ENCODE measurements at places on chromosomes 2 and 18. TPM values are rescaled to one million over a fixed set of nuclear protein-coding genes. Genes with fewer than 3 reads are reported as not detected.

Gene SLC1A4
- total RNA-seq: 26.8 TPM

Gene SLC14A1
- not detected for total RNA-seq

DNA sequence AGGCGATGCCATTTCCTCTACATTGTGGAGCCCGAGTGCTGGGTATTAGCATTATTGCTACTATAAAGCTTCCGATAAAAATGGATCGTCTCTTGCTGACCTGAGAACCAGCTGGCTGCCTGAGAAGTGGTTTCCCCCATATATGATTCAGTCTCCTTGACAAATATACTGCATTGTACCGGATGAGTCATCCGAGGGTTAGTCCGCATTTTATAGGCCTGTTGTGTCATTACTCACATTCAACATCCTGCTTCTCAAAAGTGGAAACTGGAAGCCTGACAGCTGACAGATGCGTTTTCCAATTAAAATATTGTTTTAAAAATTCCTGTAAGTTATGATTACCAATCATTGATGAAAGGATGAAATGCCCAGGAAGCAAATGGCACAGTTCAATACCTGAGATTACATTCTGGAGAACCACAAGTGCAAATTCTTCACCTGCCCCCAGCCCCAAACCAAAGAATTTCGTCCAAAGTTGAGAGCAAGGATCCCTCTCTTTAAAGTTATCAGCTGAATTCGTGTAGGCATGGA is 65.7 kb downstream of the SPRED2 start:
- no peak for DNase-seq

- DNase-seq: no peak
Measured at GRCh38 chr2:176650104-176650837, 381.0 kb downstream of the MTX2 start.

- no peak for DNase-seq
Measured at GRCh38 chr2:66987733-66988132, 409.4 kb upstream of the ETAA1 start.

Gene CTAGE1
- total RNA-seq: not detected

Gene REEP1
- total RNA-seq: 12.3 TPM

DNA sequence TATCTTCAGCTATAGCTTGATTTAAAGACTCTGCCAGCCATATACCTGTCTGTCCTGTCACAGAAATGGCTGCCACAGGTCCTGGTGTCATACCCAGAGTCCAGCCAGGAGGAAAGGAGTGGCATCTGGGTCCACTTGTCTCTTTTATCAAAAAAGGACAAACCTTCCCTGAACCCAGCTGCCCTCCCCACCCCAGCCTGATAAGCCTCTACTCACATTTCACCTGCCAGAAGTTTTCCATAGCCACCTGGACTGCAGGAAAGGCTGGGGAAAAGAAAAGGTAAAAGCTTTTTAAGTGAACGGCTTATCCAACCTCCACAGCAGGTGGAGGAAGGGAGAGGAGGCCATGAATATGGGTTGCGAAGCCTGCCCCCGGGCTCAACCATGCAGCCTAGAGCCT is 32.8 kb downstream of the TMEM163 start:
- no peak for DNase-seq

DNA sequence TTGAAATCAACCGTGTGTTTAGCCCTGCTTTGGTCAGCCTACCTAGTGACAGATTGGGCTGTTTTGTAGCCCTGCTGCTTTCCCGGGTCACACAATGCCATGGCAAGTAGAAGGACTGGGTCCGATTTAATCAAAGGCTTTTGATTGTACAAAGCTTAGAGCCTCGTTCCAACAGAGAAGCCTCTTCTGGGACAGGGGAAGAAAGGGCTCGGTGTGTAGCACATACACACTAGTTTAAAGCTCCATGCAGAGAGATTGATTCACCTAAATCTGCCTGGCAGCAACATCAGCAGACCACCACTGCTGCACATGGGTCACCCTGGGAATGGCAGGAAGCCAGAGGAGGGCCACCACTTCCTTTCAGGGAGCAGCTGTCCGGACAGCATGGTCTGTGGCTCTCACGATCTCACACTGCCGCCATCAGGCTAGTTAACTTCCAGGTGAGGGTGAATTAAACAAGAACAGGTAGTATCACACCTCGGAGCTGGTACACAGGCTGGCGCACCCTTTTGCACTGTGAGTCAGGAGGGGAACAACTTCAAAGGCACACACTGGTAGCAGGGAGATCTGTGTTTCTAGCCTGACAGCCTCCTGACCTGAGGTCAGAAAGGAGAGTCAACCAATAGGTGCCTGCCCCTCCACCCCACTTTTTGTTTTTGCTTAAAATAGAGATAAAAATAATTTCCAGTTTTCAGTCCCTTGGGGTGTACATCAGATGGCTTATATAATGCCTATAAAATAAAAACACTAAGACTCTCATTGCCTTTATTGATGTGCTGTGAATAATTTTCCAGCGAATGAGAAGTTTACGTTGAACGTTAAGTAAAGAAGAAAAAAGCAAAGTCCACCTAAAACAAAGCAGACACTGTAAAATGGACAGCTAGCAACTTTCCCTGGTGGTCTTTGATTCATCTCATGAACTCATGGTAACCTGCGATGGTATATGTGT is 108.5 kb downstream of the CDCA7 start:
- DNase-seq: no peak

DNA sequence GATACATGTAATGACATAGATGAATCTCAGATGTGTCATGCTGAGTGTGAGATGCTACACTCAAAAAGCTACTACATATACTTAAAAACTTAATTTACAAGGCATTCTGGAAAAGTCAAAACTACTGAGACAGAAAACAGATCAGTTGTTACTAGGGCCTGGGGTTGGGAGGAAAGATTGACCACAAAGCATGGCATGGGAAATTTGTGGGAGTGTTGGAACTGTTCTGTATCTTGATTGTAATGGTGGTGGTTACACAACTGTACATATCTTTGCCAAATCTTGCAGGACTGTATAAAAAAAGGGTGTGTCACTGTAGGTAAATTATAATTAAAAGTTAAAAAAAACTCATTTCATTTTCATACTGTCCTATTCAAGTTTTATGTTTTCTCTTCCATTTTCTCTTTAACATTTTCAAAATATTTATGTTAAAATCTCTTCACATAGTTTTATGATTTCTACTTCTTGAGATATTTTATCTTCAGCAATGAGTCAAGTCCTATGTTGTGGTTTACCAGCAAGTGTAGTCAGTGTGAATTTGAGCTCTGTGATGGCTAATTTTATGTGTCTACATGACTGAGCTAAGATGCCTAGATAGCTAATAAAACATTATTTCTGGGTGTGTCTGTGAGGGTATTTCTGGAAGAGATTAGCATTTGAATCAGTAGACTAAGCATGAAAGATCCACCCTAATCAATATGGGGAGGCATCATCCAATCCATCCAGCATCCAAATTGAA is 58.6 kb upstream of the VRK2 start:
- no peak for DNase-seq

DNA sequence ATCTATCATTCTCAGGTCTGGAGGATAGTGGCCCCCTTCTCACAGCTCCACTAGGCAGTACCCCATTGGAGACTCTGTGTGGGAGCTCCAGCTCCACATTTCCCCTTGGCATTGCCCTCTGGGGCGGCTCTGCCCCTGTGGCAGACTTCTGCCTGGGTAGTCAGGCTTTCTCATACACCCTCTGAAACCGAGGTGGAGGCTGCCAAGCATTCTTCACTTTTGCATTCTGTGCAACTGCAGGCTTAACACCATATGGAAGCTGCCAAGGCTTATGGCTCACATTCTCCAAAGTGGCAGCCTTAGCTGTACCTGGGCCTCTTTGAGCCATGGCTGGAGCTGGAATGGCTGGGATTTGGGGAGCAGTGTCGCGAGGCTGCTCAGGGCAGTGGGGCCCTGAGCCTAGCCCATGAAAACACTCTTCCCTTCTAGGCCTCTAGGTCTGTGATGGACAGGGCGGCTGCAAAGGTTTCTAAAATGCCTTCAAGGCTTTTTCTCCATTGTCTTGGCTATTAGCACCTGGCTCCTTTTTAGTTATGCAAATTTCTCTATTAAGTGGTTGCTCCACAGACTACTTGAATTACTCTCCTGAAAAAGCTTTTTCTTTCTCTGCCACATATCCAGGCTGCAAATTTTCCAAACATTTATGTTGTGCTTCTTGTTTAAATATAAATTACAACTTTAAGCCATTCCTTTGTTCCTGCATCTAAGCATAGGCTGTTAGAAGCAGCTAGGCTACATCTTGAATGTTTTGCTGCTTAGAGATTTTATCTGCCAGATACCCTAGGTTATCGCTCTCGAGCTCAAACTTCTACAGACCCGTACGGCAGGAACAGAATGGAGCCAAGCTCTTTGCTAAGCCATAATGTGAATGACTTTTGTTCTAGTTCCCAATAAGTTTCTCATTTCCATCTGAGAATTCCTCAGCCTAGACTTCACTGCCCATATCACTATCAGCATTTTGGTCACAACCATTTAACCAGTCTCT is 206.5 kb downstream of the CPS1 start:
- DNase-seq: no peak

DNA sequence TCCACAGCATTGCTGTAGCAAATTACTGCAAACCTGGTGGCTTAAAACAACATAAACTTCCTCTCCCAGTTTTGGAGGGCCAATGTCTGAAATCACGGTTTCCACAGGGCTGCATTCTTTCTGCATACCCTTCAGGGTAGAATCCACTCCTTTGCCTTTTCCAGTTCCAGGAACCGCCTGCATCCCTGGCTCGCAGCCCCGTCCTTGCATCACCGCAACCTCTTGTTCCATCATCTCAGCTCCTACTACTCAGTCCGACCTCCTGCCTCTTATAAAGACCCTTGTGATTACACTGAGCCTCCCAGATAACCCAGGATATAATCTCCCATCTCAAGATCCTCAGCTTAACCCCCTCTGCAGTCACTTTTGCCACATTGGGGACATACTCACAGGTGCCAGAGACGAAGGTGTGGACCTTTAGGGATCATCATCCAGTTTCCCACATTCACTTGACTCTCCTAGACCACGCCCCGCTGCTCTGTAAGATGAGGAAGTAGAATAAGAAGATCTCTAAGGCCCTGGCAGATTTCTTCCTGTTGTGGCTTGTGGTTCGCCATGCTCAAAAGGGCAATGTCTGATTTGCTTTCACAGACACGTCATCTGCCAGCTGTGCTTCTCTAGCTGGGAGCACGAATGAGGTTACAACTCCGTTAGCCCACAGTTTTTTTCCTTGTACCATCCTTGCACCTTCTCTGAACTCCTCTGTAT is 103.6 kb upstream of the AGAP1 start:
- no peak for DNase-seq

Gene RUFY4
- not detected for total RNA-seq
